Left kidney (tissue), 8 donors: ENCODE measurements at places on chromosomes 5 and 9. TPM values are rescaled to one million over a fixed set of nuclear protein-coding genes. Genes with fewer than 3 reads are reported as not detected.

Gene CD14
- polyA plus RNA-seq, result 5.6 TPM

Gene SSNA1
- 34.7 TPM for polyA plus RNA-seq

Gene PRRT1B
- 1.2 TPM for polyA plus RNA-seq

Gene IQGAP2
- 77.6 TPM for polyA plus RNA-seq

Gene C5orf58
- polyA plus RNA-seq, result 0.25 TPM

Gene FST
- 34.1 TPM for polyA plus RNA-seq

Gene RPP25L
- 22.5 TPM for polyA plus RNA-seq

Gene CXXC5
- polyA plus RNA-seq, result 191 TPM

Gene HMCN2
- 0.98 TPM for polyA plus RNA-seq

Gene SPINK1
- polyA plus RNA-seq, result 49.5 TPM

Gene DBH
- polyA plus RNA-seq, result 0.90 TPM

GRCh38 chr5:140344683-140345423 lies 1.6 kb downstream of the HBEGF start:
- DNase-seq, result no peak

- DNase-seq, result no peak
Observed at GRCh38 chr5:160534125-160534524, 112.5 kb downstream of the PTTG1 start.

DNA sequence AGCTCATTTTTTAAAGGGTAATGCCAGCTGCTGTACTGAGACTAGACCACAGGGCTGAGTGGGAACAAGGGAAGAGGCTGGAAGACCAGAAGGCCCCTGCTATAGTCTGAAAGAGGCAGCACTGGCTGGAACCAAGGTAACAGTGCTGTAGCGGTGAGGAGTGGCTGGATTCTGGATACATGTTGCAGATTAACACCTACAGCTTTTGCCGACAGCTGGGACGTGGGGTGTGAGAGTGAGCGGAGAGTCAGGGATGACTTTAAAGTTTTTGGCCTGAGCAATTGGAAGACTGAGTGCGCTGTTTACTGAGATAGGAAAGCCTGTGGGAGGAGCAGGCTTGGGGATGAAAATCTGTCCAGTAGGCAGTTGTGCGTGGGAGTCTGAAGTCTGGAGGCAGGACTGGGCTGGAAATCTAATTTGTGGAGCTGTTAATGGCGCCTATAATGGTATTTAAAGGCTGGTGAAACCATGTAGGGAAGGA lies 26.5 kb downstream of the AQP7 start:
- no peak for DNase-seq

GRCh38 chr9:117290306-117290840 lies 124.5 kb downstream of the ASTN2 start:
- no peak for DNase-seq

GRCh38 chr5:169646856-169647255 lies 9.8 kb downstream of the DOCK2 start:
- no peak for DNase-seq

GRCh38 chr9:137299203-137299565 lies 2.9 kb downstream of the NRARP start:
- DNase-seq, result no peak

DNA sequence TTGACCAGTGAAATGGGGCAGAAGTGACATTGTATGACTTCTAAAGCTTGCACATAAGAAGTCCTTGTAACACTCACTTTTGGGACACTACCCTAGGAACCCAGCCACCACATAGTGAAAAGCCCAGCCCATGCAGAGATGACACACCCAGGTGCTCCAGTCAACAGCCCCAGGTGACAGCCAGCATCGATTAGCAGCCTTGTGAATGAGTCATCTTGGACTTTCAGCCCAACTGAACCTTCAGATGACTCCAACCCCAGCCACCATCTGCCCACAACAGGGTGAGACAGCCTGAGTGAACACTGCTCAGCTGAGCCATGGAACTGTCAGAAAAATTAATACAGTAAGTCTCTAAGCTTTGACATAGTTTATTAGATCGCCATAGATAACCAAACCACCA lies 458.6 kb downstream of the ZSWIM6 start:
- no peak for DNase-seq

- no peak for DNase-seq
Observed at GRCh38 chr5:177353093-177353492, 1.6 kb upstream of the LMAN2 start.

DNA sequence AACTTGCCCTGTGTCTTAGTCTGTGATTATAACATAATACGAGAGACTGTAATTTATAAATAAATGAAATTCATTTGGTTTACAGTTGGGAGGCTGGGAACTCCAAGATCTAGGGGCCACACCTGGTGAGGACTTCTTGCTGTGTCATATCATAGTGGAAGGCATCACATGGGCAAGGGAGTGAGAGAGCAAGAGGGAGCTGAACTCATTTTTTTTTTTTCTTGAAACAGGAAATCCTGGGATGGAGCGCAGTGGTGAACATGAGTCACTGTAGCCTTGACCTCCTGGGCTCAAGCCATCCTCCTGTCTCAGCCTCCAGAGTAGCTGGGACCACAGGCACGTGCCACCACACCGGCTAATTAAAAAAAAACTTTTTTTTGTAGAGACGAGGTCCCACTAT lies 7.2 kb downstream of the MLANA start:
- no peak for DNase-seq

DNA sequence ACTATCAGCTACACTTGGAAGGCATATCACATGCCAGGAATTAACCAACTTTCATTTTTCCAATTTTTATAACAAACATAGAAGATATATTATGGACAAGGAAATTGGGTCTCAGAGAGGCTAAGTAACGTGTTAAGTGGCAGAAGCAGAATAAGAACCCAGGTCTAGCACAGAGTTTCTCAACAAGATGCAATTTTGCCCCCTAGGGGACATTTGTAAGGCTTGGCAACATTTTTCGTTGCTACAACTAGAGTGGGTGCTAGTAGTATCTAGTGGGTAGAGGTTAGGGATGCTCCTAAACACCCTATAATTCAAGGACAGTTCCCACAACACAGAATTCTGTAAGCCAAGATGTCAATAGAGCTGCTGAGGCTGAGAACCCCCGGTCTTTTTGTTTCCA lies 180.6 kb downstream of the SNCAIP start:
- DNase-seq, result no peak

DNA sequence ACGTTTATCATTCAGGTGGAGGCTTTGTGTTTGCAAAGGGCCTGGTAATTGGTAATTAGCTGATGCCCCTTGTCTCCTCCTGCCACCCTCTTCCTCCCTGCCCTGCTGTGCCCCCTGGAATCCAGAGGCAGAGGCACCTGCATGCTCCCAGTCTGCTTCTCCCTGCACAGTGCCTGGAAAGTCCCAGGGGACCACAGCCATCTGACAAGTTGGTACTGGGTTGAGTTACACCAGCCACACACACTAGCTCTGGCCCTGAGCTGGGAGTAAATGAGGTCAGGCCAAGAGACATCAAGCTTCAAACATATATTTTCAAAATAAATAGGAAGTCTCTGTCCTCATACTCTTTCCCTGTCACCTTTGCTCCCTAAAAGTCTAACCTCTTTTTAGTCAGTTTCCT lies 56.3 kb downstream of the INSYN2B start:
- DNase-seq, result no peak

- DNase-seq, result no peak
Observed at GRCh38 chr5:68193481-68194036, 22.0 kb upstream of the PIK3R1 start.

DNA sequence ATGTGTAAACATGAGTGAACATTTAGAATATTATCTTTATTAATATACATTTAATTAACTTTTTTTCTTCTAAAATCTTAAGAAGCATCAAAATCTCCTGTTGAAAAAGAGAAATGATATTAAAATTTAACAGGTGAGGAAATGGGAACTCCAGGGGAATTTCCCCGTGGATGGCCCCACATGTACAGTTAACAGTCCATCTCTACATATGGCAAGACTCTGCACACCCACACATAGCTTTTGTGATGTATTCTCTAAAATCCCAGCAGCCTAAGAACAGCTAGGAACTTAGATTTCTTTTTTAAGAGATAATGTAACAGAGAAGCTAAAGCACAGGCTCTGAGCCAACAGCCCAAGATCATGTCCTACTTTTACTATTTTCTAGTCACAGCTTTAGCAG lies 556.3 kb upstream of the RGMB start:
- DNase-seq, result no peak

GRCh38 chr9:2307480-2307879 lies 292.3 kb downstream of the SMARCA2 start:
- no peak for DNase-seq

DNA sequence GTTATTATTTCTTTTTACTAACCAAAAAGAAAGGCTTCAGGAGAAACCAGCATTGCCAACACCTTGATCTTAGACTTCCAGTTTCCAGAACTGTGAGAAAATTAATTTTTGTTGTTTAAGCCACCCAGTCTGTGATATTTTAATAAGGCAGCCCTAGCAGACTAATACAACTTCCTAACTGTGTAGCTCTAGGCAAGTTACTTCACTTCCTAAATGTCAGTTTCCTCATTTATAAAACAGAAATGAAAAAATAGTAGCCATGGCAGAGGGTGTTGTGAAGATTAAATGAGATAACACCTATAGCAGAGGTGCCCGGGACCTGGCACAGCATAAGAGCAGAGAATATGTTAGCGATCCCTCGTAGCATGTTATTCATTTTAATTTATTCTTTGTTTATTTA lies 66.6 kb upstream of the HAND1 start:
- no peak for DNase-seq

DNA sequence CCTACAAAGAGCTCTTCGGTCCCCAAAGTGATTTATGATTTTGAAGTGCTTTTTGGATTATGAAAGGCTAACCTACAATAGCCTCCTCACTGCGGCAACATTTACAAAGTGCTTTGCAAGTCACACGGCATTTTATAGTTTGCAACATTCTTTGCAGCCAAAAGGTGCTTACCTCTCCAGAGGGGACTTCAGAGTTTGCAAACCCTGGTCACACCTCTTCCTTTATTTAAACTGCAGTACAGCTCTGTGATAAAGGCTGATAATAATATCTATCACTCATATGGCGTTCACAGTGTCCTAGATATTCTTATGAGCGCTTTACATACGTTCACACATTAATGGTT lies 20.0 kb upstream of the CRB2 start:
- no peak for DNase-seq

DNA sequence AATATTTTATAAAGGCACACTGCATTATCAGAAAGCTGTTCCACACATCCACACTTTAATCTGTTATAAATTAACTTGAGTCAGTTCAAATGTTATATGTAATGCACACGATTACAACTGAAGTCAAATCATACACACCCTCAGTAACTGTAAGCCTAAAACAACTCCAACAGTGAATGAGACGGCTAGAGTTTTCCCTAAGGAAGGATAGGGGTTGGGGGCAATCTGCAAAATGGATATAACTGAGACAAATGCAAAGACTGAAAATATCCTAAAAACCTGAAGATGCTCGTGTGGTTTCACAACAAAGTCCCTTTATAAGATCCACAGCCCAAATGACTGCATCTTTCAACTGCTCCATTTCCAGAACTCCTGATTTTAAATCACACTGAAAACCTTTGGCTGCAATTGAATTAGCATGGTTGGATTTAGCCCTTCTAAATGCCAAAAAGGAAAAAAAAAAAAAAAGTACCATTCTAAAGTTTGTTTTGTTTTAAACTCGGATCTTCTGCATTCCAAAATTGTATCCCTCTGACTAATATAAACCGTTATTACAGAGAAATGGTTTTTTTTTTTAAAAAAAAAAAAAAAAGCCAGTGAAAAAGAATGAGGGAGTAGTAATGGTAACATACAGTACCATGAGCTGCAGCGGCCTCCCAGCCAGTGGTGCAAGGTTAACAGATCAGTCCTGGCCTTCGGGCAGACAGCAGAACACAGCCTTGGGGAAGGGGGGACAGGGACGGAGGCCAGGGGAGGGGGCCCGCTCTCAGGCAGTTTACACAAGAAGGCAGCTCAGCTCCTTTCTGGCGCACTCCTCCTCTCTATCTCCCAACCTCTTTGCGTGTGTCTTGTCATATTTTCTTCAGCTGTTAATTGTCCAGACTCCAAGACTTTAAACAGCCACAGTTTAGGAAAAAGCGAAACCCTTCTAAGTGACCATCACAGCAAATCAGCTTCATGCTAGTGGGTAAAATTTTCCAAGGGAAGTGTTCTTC lies 166.1 kb downstream of the BNC2 start:
- DNase-seq, result no peak

DNA sequence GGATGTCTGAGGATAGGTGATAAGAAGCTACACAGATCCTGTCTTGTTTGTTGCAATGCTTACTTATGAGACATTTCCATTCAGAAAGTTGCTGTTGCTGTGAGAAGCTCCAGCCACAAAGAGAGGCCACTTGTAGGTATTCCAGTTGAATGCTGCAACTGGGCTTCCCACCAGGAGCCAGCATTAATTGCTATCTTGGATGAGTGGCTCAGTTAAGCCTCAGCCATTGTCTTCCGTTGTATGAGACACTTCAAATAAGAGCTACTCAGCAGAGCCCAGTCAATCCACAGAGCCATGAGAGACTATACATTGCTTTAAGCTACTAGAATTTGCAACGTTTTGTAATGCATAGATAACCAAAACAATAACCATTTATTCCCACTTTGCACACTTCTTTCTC lies 104.3 kb upstream of the ARRDC3 start:
- no peak for DNase-seq

DNA sequence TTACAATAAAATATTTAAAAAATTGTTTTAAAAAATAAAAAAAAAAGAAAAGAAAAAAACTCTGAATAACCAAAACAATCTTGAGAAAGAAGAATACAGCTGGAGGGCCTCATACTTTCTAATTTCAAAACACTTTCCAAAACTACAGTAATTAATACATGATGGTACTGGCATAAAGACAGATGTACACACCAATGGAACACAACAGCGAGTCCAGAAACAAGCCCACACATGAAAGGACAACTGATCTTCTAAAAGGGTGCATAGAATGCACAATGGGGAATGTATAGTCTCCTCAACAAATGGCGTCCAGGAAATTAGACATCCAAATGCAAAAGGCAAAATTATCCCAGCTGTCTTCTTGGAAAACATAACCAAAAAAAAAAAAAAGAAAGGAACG lies 99.6 kb downstream of the LURAP1L start:
- DNase-seq, result no peak

- no peak for DNase-seq
Observed at GRCh38 chr9:69801989-69802388, 18.6 kb upstream of the CFAP95 start.

GRCh38 chr5:122702524-122702875 lies 72.4 kb upstream of the SNX2 start:
- no peak for DNase-seq

GRCh38 chr9:1759009-1759408 lies 256.1 kb upstream of the SMARCA2 start:
- no peak for DNase-seq

- DNase-seq, result no peak
Observed at GRCh38 chr5:36575361-36575781, 31.0 kb upstream of the SLC1A3 start.

DNA sequence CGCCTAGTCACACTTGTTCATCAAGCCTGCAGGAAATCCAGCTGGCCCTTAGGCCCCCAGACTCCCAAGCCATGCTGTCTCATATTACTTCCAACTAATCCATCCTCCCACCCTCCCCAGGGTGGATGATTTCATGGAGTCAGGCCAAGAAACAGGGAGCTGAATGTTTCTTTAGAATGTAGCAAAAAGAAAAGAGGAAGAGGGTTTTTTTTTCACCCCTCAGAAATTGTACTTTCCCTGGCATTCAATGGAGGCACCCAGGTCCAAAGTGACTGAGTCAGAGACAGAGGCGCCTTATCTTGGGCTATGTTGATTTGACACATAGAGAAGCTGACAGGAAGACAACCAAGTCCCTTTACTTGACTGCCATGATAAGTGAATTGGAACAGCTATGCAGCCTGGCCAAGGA lies 260.2 kb upstream of the NR4A3 start:
- peak; percentile 11 for DNase-seq
